ENCODE measurements at places on chromosomes 1 and 21.

- DNase-seq = no peak
Measured at GRCh38 chr1:33268927-33269610, 12.8 kb downstream of the ZNF362 start.

- no peak for DNase-seq
Measured at GRCh38 chr1:239922778-239923522, 168.7 kb upstream of the FMN2 start.

GRCh38 chr1:90510143-90510542 lies 207.0 kb downstream of the BARHL2 start:
- DNase-seq = no peak

GRCh38 chr1:100530880-100531487 lies 7.0 kb upstream of the GPR88 start:
- DNase-seq = no peak

DNA sequence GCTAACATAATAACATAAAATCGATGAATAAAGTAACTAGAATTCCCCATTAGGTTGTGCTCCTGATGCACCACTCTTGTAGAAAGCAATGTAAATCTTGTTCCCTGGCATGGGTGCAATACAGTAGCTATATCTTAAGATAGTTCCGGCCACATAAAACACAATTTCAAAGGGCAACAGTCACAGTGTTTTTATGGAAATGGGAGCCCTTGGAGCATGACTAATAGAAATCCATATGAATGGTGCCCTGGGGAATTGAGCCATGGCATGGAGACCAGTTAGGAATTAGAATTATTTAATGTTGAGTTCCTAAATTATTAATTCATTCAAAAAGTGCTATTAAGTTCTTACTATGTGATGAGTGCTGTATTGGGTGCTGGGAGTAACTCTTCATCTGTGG lies 118.7 kb downstream of the KCNK2 start:
- DNase-seq = no peak

GRCh38 chr1:18149027-18149641 lies 41.5 kb downstream of the IGSF21 start:
- DNase-seq = no peak

GRCh38 chr1:14516974-14517840 lies 81.3 kb upstream of the KAZN start:
- DNase-seq = no peak

Measured in effector CD8-positive, alpha-beta T cell (primary cell).